D721Med (cell line): ENCODE measurements at places on chromosomes 7 and 10.

- DNase-seq = no peak
Measured at GRCh38 chr7:33671531-33672262, 233.6 kb upstream of the BMPER start.

DNA sequence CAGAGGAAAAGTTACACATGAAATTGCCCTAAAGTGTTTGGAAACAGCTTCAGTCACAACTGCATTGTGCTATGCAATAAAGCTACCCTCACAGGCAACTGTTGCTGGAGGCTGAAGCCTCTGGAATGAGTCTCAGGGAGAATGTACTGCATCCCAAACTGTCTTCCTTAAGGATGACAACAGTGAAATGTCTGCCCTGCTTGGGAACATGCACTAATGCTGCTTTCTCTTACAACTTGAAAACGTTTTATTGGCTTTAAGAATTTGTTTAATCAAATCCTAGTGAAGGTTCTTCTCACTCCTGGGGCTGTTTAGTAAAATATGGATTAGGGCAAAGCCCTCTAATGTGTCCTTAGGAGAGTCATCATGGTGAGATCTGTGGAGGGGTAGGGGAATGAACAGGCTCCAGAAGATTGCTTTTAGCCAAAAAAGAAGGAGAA lies 215.4 kb downstream of the TWIST1 start:
- no peak for DNase-seq

- no peak for DNase-seq
Measured at GRCh38 chr7:129530795-129531391, 28.6 kb downstream of the SMKR1 start.

GRCh38 chr10:130914367-130914766 lies 397.2 kb downstream of the TCERG1L start:
- no peak for DNase-seq

DNA sequence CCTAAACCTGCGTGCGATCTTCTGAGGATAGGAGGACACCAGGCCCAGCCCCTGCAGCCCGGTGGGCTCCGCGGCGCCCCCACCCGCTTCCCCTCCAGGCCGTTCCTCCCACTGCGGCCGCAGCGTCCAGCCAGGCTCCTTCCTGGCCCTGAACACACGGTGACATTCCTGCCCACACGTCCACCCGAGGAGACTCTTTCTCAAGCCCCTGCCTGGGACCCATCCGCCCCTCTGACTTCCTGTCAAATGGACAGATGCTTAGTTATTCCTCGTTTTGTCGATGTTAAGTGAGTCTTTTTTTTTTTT lies 32.4 kb upstream of the RNF32 start:
- no peak for DNase-seq

DNA sequence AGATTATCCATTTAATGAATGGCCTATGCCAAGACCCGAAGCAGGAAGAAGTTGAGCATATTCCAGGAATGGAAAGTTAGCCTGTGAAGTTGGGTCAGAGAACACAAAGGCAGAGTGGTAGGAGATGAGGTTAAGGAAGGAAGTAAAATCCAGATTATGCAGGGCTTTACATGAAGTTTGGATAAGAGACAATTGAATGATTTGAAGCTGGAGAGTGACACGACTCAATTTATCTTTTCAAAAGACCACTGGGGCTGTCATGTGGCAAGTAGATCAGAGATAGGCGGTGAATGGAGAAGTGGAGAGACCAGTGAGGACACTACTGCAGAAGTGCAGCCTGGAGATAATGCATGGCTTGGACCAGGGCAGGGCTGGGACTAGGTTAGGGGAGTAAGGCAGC lies 7.2 kb upstream of the CNOT4 start:
- no peak for DNase-seq

GRCh38 chr7:135664046-135664589 lies 1.8 kb downstream of the STMP1 start:
- DNase-seq = no peak

DNA sequence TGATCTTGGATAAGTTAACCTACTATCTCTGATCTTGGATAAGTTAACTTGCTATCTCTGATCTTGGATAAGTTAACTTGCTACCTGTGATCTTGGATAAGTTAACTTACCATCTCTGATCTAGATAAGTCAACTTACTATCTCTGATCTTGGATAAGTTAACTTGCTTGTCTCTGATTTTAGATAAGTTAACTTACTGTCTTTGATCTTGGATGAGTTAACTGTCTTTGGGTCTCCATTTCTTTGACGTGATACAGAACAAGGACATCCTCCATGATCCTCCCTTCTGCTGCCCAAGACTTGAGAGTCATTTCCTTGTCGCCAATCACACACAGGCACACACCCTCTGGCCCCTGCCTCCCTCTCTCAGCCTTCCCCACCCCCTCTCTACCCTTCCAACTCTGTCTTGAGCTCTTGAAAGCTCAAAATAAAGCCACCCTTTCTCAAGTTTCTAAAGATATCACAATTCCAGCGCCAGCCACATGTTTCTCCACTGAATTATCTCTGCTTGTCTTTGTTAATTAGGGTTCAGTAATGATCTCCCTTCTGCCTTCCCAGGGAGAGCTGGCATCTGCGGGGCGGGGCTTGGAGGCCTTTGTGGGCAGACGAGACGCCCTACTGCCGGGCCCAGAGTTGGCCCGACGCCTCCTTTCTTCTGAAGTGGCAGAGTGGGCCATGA lies 85.1 kb upstream of the GTF2I start:
- no peak for DNase-seq

GRCh38 chr10:50224330-50224952 lies 26.9 kb downstream of the ASAH2 start:
- DNase-seq = no peak

DNA sequence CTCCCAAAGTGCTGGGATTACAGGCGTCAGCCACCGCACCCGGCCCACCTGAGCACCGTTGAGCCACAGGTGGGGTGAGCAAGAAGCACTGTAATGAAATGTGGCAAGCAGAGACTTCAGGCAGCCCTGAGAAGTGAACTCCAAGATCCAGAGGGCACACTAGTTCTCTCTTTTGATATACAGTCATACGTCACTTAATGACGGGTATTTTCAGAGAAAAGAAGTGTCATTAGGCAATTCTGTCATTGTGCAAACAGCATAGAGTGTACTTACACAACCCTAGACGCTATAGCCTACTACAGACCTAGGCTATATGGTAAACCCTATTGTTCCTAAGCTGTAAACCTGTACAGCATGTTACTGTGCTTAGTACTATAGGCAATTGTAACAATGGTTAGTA lies 7.9 kb downstream of the PANK1 start:
- DNase-seq = no peak

DNA sequence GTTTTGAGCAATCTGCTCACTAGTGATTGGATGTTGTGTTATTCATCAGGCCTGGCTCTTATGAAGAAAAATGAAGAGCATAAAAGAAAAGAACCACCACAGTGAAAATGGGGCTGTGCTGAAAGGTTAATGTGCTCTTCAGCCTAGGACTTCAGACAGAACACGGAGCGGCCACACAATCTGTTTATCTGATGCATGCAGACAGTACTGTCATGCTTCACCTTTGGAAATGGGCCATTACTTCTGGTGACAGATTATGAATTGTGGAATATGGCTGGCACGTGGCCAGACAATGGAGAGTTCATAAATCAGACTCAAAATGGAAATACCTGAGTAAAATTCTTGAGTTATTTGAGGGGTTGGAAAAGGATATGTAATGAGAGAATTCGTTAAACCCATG lies 86.0 kb upstream of the NOBOX start:
- no peak for DNase-seq

- no peak for DNase-seq
Measured at GRCh38 chr7:57867884-57868701, 418.1 kb downstream of the ZNF716 start.

DNA sequence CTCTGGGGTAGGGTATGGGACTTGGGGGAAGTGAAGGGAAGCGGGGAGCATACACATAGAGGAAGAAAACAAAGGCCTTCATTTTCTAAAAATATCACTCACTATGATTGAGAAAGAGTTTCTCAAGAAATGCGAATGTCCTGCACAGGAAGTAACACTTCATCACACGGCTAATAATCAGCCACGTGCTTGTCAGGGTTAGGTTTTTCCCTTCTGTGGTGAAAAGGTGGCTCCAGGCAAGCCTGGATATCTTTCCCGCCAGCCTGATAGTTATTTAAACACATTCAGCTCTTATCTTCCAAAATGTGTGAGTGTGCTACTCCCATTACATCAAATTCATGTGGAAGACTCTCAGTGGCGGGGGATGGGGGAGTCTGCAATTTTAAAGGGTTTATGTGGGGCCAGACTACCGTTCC lies 166.4 kb upstream of the ADO start:
- no peak for DNase-seq

DNA sequence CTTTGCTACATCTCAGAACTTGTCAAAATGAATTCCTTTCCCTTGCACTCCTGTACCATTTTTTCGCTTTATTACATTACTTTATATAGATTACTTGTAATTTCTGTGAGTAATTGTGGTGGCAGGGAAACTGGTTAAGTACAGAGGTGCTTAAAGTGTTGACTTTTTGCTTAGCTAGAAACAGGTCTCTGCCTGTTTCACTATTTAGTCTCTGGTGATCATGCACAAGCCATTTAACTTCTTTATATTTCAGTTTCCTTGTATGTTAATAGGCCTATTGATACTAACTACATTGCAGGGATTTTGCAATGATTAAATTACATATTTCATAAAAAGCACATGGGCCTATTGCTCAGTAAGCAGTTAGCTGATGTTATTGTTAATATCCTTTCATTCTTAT lies 233.8 kb downstream of the PRKG1 start:
- no peak for DNase-seq

- no peak for DNase-seq
Measured at GRCh38 chr7:538764-539685, 19.4 kb upstream of the PDGFA start.

DNA sequence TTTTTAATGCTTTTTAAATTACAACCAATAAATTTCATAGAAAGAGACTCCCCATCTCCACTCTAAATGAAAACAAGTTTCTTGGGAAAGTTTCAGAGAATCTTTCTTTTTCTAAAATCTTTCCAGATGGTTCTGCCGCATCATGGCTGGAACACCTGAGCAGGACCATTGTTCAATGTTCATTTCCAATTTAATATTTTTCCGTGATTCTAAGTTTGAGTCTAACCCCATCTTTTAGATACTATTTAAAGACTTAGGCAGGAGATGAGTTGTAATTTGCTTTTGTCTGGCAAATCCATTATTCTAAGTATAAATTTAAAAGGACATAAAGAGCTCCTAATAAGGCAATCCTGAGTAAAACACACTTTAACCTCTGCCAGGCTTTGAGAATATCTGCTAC lies 325.2 kb downstream of the BICC1 start:
- DNase-seq = no peak

DNA sequence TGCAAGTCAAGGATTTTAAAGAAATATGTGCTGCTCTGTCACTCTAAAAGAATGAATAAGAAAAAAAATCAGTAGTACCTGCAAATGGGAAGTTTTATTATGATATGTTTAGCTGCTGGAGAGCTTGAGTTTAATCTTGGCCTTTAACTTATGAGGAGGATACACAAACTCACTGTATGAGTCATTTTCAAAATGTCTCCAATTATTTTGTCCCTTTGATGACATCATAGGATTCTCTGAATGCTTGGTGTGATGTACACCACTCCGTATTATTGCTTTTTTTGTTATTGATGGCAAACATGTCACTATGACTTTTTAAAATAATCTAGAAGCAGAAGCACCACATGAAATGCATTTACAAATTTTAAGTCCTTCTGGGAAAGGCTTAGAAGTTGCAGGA lies 125.8 kb downstream of the RALA start:
- no peak for DNase-seq

- DNase-seq = peak; percentile 27
Measured at GRCh38 chr10:32256613-32257437, 90.1 kb downstream of the EPC1 start.

DNA sequence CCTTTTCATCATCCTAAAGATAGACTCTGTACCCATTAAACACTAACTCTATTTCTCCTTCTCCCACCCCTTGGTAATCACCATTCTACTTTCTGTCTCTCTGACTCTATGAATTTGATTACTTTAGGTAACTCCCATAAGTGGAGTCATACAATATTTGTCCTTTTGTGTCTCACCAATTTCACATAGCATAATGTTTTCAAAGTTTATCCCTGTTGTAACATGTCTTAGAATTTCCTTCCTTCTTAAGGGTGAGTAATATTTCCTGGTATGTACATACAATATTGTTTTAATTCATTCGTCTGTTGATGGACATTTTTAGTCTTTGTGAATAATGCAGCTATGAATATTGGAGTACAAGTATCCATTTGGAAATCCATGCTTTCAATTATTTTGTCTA lies 50.9 kb upstream of the CDCA7L start:
- no peak for DNase-seq

GRCh38 chr7:42743077-42743858 lies 168.6 kb downstream of the C7orf25 start:
- no peak for DNase-seq

- no peak for DNase-seq
Measured at GRCh38 chr10:104777086-104777799, 136.2 kb downstream of the SORCS3 start.

GRCh38 chr7:128694738-128695137 lies 22.6 kb downstream of the GARIN1A start:
- no peak for DNase-seq

DNA sequence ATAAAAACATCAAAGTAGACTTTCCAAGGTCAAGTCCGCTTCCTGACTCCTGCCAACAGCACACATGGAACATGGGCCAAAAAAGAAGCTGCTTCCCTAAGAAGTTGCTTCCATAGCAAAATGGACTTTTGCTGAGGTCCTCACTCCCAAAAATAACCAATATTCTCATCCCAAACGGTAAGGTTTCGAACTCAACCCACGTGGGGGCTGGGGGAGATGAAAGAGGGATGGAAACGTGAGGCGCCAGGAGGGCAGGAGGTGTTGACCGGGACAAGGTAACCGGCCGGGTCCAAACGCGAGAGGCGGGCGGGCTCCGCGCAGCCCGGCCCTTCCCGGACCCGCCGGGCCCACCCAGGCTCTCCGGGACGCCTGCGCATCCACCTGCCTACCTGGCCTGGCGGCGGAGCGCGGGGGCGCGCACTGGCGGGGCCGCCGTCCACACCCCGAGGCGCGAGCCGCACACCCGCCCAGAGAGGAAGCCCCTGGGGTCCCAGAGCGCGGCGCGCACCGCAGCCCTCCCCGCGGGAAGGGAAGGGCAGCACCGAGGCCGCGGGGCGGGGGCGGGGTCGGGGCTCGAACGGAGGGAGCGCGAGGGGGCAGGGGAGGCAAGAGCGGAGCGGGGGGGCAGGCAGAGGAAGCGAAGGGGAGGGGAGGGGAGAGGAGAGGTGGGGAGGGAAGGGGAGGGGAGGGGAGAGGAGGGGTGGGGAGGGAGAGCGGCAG lies 742 bp downstream of the LMBR1 start:
- no peak for DNase-seq

DNA sequence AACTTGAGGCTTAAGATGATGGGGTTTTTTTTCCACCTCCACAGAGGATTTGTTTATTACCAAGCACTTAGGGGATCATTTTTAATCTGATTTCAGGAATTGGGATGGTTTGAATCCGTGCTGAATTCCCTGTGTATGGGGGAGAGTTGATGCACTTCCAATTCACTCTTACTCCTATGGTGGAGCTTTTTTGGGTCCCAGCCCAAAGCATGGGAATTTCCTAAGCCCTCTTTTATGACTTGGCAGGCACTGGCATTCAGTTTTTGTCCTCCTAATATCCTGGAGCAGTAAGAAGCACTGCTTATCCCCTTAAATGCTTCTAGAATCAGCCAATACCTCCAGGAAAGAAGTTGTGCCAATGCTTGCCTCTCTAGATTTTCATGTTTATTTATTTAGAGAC lies 78.7 kb downstream of the HYCC1 start:
- no peak for DNase-seq
